ENCODE measurements at places on chromosomes 4 and X.
A peak's percentile ranks its signal among the peaks of the same experiment; 100 is the strongest.

- DNase-seq: no peak
These were observed 25.4 kb downstream of the RBPJ start for GRCh38 chr4:26346203-26346620.

- DNase-seq: no peak
These were observed 182.4 kb downstream of the COX18 start for GRCh38 chr4:72887152-72887551.

GRCh38 chr4:140756319-140757231, at the start of gene TBC1D9:
TSS of gene TBC1D9 (minus strand) at chr4:140756385. CDS start at chr4:140756045, 340 bp downstream.
- DNase-seq: peak; percentile 80

DNA sequence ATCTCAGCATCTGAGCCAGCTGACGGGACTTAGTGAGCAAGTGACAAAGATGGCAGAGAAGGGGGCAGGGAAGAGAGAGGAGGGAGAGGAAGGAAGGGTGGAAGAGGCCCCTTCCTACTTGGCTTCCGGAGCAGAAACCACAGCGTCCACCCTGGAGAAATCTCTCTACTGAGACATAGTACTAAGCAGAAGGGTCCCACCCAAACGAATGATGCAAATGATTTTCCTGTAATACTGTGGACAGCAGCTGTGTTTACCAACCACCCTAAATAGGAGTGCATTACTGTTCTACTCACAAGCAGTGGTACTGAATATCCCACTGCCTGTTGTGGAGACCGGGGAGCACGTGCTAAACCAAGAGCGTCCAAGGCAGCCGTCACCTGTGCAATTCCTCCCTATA, 29.4 kb downstream of the DTHD1 start:
- no peak for DNase-seq

- peak; percentile 41 for DNase-seq
These were observed 140.3 kb downstream of the PJA1 start for GRCh38 chrX:69024931-69025330.

- no peak for DNase-seq
These were observed 137.0 kb downstream of the RBM47 start for GRCh38 chr4:40492691-40493090.

DNA sequence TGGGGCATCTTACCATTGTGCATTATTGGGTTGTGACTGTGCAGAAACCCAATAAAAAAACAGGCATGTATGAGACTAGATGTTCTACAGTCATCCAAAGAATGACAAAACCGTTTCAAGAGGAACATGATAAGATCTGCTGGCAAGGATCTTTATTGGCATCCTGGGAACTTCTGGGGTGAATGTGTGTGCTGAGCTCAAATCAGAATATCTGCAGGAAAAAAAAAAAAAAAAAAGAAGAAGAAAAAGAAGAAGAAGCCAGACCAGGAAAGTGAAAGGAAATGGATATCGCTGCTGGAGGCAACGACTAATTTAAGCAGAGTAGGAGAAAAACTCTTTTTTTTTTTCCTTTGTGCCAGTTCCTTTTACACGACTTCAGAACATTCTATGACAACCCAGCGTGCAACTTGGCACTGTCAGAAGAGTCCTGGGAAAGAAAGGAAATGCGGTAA, 484.2 kb upstream of the BOD1L1 start:
- peak; percentile 56 for DNase-seq

DNA sequence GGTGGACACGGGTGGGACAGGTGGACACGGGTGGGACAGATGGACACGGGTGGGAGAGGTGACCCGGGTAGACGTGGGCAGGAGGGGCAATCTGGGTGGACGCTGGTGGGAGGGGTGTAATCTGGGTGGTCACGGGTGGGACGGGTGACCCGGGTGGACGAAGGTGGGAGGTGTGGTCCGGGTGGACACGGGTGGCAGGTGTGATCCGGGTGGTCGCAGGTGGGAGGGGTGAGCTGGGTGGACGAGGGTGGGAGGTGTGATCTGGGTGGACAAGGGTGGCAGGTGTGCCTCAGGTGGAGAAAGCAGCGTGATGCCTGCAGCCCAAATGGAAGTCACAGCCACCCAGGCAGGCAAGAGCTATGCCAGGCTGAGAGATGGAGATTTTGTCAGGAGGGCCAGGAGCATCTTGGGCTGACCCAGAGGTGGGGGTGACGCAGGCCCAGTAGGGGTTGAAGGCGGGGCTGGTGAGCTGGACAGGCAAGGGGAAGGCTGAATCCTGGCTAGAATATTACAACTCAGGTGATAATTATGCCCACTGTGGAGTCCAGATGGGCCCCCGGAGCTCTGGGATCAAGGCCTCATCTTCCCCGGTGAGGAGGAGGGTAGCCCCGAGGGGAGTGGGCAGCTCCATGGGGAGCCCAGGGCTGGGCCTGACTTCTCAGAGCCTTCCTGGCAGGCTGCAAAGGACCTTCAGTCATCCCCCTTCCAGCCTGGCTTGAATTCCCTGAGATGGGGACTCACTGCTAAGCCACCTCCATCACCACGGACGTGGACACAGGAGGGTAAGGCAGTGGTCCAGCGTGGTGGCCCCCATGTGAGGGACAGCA, 100.0 kb downstream of the ADRA2C start:
- no peak for DNase-seq

DNA sequence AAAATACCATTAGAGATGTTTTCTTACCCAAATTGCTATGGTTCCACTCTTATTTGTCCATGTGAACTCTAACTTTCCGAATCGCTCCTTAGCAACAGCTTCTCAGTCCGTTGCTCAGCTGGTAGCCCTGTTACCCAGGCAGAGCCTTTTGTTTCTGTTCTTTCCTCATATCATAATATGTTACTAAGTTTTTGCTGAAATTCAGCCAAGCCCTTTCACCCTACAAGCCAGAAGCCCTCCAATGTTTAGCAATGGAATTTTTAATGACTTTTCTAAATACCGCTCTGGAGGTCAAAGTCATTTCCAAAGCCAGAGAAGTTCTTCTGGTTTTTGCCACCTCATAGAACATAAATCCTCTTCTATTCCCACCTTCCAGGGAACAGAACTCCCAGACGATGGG, 1029.5 kb downstream of the C4orf33 start:
- DNase-seq: no peak

DNA sequence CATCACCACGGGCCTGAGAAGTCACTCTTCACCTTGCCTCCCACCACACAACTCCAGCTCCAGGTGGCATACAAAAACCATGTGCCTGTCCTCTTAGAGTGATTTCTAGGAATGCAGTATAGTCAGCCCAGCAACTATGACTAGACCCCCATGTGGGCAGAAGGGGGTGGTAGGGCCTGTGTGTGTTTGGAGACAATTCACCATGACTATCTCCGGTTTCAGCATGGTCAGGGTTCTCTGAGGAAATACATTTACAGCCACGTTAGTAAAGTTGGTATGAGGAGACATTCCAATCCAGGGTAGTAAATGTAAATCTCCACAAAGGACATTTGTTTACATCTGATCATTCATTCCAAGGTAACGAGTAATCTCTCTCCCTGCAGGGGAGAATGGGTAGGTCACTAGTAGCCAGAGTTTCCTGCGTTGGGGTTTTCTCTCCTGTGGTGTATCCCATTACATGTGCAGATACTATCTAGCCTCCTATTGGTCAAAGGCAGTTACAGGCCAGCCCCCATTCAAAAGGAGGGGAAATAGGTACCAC, 4.2 kb upstream of the MTMR1 start:
- DNase-seq: peak; percentile 94

GRCh38 chr4:145785391-145786008, 105.6 kb downstream of the C4orf51 start:
- no peak for DNase-seq

GRCh38 chr4:12439633-12440305, 1011.1 kb upstream of the HS3ST1 start:
- DNase-seq: no peak

GRCh38 chrX:104488811-104489210, 77.2 kb upstream of the IL1RAPL2 start:
- no peak for DNase-seq

- DNase-seq: peak; percentile 77
These were observed 125.4 kb downstream of the BCOR start for GRCh38 chrX:39972340-39972739.

DNA sequence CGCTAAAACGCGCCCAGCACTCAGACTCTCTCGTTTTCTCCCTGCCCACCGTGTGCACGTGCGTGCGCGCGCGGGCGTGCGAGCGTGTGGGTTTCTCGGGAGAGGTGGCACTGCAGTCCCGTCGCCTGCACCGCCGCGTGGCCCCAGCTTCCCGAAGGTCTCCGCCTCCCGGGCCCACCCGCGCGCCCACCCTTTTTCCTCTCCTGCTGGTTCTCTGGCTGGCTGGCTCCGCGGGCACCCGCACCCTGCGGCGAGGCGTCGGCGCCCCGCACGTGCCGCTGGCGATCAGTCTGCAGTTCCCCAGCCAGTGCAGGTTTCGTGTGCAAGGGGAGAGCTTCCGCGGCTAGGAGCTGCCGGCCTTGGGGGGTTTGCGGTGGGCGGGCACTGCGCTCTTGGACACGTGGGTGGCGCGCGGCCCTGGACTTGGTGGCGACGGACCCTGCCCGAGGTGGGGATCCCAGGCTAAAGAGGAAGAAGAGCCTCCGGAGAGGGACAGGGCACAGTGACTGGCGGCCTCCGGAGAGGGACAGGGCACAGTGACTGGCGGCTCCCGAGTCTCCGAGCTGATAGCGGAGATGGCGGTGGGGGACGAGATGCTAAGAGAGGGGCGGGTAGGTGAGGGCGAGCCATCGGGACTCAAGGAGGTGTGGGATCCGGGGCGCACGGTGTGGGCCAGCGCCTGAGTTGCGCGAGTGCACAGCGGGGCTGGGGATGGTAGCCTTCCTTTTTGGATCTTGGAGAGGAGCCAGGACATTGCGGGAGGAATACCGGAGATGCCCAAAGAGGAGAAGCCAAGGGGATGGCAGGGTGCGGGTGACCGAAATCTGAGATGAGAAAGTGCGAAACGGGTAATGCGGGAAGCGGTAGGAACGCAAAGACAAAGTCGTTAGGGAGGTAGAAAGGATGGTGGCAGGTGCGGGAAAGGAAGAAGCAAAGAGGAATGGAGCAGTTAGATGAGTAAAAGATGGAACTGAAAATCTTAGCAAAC, at the start of gene FAM184B:
Gene FAM184B (minus strand): TSS at position 322 of the 988 bp plus-strand sequence. CDS start 322 bp downstream, outside the sequence.
- DNase-seq: peak; percentile 4

DNA sequence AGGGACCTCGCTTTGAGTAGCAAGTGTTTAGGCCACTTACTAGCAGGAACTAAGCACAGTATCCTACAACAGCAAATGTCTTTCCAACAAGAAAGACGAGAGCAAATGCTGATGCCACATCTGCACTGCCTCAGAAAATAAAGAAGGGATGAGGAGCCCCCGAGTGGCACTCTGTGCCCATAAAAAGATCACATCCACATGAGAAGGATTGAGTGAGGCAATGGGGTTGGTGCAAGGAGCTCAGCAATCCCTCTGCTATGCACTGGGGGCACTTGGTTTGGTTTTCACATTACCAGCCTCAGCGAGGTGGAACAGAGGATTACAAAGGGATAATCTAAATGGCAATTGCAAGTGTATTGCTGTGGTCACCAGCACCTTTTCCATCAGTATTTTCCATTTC, 252.8 kb upstream of the SLC7A11 start:
- no peak for DNase-seq

- peak; percentile 60 for DNase-seq
These were observed 58.7 kb downstream of the MAMLD1 start for GRCh38 chrX:150421816-150422215.

- DNase-seq: no peak
These were observed 1.5 kb downstream of the BMP3 start for GRCh38 chr4:81031796-81032551.

DNA sequence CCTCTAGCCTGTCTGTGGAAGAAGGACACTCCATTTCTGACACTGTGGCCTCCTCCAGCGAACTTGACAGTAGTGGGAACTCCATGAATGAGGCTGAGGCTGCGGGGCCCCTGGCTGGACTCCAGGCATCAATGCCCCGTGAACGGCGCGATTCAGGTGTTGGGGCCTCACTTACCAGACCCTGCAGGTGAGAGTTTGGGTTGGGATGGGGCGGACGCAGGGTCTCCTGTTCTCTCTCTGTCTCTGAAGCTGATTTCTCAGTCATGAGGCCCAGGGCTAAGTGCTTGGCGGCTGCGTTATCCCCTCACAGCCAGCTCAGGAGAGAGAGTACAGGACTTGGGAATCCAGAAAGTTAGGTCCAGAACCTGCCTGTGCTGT, 71.0 kb downstream of the STARD8 start:
- DNase-seq: no peak

GRCh38 chr4:184231573-184231972, 13.9 kb upstream of the ENPP6 start:
- DNase-seq: no peak

- DNase-seq: no peak
These were observed 68.5 kb downstream of the CEP44 start for GRCh38 chr4:174352061-174352819.

- no peak for DNase-seq
These were observed 89.2 kb upstream of the EFHC2 start for GRCh38 chrX:44432641-44433040.

DNA sequence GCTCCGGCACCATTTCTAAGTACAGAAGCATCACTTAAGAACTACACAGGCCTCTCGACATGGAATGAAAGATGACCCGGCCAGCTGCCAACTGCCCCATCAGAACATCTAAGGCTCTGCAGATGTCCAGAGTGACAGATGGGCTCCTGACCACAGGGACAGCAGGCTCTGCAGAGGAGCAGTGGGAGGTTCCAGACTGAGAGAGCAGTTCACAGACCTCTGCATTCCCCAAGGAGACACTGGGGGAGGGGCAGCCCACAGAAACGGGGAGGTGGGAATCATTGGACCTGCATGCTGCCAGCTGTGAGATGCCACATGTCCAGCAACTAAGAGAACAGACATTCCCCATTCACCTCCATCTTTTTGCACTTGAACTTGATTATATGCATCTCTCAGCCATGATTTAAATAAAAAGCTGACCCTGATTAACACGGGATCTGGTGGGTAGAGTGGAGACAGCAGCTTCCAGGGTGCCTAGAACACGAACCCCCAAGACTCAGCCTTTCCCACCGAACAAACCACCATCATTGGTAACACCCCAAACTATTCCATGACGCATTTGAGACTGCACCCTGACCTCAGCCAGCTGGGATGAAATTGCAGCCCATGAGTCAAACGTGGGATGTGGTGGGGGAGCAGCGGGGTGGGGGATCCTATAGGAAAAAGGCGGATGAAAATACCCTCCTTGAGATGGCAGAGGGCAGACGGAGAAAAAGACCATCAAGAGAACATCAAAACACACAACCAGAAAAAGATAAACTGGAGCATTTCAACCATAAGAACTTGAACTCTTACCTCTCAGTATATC, 47.2 kb downstream of the AFAP1 start:
- DNase-seq: peak; percentile 95

- DNase-seq: no peak
These were observed 318.1 kb upstream of the CASK start for GRCh38 chrX:42241421-42241820.

DNA sequence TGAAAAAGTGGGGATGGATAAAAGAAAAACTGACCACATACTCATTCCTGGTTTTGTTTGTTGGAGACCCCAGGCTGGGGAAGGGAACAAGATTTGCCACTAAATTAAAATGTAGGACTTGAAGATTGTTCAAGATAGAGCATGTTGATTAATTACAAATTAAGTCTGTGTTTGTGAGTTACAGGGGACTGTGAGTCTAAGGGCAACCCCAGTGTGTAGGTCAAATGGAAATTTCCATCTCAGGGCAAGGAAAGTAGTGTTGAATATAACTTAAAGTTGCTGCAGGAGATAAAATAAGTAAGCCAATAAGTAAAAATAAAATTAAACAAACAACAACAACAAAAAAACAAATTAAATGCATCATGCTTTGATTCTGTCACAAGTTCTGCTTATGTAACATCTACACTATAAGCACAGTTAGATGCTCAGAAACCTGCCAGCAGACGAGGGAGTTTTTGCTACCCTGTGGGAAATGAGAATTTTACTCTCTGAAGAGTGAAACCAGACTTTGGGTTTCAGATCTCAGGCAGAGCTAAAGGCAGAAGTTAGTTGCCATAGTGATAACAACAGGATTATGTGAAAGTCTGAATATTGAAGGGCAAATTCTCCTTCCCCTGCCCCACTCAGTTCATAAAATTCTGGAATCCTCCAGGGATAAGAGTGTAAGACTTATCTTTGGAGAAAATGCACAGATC, 352.3 kb downstream of the GRXCR1 start:
- no peak for DNase-seq

Measured in astrocyte (in vitro differentiated cells and primary cell).